ENCODE measurements at places on chromosomes 7 and 10.

- DNase-seq = no peak
These were observed 858 bp downstream of the CCDC136 start for GRCh38 chr7:128792471-128793180.

DNA sequence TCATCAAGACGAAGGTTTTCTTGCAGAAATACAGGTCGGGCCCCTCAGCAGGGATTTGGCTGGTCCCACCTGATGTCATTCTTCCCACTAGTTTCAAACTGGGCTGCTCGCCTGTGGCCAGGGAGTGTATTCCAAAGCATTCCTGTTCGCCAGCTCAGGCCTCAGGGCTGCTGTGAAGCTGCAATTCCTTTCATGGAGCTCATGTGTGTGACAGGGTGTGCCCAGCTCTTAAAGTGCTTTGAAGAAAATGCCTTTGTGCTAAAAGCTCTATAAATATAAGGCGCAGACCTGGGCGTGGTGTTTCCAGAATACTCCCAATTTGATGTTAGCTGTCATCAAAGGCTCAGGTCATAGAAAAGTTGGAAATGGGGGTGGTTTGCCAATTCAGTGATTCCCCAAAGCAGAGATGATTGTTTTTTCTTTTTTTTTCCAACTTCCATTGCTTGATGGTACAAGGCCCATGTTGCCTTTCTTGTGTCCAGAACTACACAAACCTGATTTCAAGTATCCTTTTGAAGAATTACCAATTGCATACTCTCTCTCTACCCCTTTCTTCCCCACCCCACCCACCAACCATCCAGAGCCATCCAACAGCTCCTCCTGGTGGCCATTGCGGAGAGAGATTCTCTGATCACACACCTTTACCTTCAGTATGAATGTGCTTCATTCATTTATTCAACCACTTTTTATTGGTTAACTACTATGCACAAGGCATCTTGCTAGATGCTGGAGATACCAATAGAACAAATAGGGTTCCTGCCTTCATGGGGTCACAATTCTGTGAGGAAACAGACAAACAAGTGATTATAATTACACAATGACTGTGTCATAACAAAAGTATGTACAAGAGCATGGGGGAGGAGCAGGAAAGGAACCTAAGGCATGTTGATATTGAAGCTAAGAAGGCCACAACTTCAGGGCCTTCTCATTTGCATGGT lies 297.3 kb upstream of the LYZL1 start:
- no peak for DNase-seq

- DNase-seq = no peak
These were observed 75.2 kb downstream of the USP6NL start for GRCh38 chr10:11536228-11536627.

DNA sequence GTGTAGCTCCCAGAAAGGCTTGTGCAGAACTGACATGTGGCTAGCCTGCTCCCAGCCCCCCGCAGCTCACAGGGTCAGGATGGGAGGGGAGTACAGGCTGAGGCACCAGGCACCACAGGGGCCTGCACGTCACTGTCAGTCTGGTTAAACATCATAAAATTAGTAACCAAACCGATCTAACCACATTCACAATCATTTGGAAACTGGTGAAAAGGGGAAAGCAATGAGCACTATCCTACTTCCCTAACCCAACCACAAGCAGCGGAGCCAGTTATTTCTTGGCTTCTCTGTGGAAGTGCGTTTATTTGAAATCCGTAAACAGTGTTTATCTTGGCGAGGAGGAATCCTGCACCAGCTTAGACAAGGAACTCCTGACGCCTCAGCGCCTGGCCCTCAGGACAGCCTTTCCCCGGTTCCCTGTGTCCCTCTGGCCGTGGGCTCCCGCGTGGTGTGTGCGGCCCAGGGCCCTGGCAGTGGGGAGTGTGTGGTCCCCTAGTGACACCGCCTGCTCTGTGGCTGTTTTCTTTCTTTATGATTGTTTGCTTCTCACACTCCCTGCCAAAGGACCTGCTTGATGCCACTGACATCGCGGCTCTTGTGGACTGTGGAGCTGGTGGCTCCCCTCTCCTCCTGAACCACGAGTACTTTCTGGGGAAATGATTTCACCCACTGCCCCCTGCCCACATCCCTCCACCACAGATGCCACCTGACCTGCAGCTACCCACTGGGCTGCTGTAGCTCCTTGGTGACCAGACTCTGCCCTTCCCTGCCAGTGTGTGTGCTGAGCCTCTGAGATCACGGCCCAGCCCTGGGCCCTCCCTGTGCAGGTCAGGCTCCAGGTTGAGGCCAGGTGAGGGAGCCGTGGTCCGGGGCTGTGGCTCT lies 38.0 kb downstream of the INPP5A start:
- DNase-seq = no peak

DNA sequence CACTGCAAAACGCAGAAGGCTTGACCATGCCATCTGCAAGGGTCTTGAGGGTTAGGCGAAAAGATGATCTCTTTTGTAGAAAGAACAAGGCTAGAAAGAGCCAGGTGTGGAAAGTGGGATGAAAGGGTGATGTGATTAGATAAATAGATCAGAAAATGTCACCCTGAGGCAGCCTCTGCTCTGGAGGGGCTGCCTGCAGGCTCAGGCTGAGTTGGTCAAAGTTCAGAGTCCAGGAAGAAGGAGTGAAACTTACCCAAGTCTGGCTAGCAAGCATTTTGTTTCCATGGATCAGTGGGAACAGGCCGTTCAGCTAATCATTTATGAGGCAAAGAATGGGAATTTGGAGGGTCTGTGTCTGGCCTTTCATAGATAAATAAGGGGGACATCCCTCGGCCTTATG lies 79.7 kb downstream of the RGS10 start:
- DNase-seq = no peak

DNA sequence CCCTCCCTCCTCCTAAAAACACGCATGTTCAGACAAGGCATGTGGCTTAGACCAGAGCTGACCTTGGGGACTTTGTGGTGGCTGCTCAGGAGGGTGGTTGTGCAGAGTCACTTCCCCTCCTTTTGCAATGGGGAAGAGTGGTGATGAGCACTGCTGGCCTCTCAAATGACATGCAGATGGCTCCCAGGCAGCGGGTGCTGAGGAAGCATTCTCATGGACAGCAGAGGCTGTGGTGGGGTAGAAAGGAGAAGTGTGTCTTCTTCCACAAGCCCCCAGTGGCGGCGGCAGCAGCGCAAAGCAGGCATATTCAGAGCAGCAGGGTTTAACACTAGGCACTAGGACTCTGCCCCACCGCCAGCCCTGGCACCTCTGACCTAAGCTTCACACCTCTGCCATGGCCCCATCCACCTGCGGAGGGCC lies 105.9 kb upstream of the ANLN start:
- no peak for DNase-seq

- no peak for DNase-seq
These were observed 140.2 kb upstream of the PRPS1L1 start for GRCh38 chr7:18167815-18168214.

DNA sequence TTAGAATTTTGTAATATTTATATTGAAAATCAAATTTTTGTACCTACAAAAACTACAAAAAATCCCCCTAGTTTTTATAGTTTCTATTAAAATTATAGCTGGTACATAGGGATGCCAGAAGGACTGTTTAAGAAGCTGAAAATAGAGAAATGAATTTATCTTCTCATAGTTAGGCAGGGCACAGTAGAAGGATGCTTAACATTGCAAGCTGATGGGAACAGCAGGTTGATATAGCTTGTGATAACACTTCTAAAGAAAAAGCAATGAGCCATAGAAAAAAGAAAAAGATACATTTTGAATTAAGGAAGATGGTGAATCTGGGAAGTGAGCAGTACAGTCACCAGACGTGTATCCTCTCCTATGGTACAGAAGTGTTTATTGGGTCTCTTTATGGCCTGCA lies 32.0 kb downstream of the PTEN start:
- DNase-seq = no peak

- no peak for DNase-seq
These were observed 169.7 kb upstream of the PHYHIPL start for GRCh38 chr10:59006511-59007306.

GRCh38 chr10:48790457-48791044 lies 105.9 kb downstream of the WDFY4 start:
- DNase-seq = no peak

DNA sequence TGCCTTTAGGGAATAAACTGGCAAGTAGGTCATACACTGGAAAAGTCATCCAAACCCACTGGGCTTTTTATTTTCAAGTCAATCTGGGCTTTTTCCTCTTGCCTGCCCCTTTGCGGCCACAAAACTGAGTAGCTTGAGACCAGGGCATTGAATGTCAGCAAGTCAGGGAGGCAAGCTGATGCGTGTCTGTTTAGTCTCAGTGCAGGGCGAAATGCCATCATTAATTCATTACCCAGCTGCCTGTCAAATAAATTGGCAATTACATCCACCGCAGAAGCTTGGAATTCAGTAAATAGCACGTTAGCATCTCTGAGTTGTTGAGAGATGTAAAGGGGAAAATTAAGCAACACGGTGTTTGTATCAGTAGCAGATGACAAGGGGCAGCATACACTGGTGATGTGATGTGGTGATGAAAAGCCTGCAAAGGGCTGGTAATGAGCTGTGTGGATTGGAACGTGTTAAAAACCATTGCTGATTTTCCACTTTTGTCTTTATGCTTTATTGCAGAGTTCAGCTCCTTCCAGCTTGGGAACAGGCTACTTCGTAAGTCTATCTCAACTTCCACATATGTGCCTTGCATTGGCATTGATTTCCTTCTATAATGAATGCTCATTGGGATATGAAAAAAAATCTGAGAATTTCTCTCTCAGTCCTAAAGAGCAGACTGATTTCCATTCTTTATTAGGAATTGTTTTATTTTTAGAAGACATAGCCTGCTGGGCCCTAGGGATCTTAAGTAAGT lies 535.9 kb downstream of the AUTS2 start:
- DNase-seq = no peak

DNA sequence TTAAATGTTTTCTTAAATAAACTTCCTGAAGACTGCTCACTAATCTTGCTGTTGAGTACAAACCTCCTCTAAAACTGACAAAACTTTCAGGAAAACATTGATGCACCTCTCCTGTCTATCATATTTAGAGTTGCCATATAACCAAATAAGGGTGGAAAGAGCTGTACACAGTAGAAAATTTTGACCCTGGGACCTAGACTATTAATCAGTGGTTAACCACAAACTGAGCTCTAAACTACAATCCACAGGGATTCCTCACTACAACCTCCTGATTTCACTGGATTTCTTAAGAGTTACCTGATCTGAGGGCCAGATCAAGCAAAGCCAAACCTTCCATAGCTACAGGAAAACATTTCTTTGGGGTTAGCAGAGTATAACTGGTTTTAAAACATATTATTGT lies 39.9 kb upstream of the WNT16 start:
- no peak for DNase-seq

- DNase-seq = no peak
These were observed 4.7 kb downstream of the GLI3 start for GRCh38 chr7:42232275-42232674.

DNA sequence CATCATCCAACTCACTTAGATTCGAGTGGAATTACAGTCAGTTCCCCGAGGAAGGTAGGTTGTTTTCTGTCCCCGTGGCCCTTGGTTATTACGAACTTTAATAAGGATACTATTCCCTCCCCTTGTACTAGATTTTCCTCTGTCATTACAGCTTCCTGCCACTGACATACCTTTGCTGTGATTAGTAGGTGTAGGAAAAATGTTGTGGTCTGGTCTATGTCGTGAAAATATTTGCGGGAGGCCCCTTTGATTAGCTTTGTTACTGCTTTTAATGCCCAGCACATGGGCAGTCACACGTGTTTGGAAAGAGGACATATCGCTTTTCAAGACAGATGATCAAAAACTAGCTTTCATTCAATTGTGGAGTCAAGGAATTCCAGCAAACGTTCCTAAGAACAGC lies 92.2 kb downstream of the GATA3 start:
- DNase-seq = no peak

- DNase-seq = no peak
These were observed 230.0 kb upstream of the PPP1R3A start for GRCh38 chr7:114148779-114149178.

DNA sequence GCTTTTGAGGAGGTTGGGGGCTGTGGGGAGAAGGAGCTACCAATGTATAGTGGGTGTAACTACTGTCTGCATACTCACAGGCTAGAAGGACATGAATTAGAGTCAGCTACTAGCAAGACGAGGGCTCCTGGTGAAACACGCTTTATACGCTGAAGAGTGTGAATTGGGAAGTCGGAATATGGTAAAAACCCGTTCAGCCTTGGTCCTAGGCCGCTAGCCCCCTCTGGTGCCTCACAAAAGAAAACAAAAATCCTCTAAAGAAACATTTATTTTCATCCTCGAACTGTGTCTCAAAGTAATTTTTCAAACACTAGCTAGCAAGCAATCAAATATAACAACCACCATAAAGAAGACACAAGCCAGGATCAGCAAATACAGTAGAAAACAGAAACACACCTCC lies 338.1 kb upstream of the SEMA3C start:
- no peak for DNase-seq

GRCh38 chr10:108275895-108276685 lies 1111.6 kb upstream of the SORCS1 start:
- DNase-seq = no peak

DNA sequence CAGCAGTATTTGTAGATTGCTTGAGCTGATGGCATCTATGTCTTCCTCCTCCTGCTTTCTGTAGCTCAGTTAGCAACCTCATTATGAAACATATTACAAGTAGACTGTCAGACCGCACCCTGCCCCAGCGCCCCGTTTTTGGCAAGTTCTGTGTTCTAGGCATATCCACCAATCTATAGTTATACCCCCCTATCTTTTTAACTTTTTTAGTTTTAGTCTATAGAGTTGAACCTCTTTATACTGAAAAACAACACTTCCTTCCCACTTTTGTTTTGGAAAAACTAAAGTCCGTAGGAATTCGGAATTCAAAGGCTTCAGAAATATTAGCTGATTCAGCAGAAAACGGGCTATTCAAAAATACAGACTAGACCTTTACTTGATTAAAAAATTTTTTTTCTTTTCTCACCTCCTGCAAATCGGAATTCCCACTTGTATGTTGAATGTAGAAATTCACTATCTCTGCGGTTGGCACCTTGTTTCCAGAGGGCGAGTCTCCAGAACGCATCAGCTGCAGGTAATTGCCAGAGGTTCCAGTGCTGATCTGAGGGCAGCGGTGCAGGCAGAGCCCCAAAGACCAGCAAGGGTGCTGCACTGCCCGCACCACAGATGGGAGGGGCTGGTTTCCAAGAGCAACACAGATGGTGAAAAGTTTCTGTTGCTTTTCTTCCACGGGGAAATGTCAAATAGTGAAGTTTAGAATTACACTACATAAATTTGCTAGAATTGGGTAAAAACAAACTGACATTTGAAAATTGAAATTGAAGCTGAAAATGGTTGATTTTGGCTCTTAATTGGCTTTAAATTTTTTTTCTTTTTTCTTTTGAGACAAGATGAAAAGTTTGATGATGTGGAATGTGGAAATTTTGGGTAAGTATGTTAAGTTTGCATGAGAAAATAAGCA lies 2.2 kb upstream of the FZD8 start:
- no peak for DNase-seq

- DNase-seq = no peak
These were observed 105.0 kb upstream of the WDR11 start for GRCh38 chr10:120746001-120746777.

DNA sequence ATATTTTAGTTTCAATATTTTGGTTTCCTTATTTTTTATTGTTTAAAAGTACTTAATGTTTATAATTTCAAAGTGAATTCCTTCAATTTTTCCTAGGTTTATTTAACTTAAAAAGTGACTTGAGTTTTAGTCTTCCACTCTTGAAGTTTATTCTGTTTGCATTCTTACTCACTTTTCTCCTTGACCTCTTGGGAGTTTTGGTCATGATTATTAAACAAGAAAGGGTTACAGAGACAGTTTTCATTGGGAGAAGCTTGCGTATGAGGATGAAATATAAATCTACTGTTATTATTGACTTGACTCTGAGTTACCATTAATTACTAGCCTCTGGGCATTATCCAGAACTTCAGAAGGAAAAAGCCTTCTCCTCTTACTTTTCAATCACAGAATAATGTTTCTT lies 216.0 kb downstream of the BMPER start:
- no peak for DNase-seq

Measured in NCI-H1436 treated with DMSO at 0.1 percent for 48 hours (cell line).